ENCODE measurements at places on chromosomes 6 and 20.

GRCh38 chr6:45472382-45472781, 94.6 kb upstream of the SUPT3H start:
- no peak for DNase-seq

DNA sequence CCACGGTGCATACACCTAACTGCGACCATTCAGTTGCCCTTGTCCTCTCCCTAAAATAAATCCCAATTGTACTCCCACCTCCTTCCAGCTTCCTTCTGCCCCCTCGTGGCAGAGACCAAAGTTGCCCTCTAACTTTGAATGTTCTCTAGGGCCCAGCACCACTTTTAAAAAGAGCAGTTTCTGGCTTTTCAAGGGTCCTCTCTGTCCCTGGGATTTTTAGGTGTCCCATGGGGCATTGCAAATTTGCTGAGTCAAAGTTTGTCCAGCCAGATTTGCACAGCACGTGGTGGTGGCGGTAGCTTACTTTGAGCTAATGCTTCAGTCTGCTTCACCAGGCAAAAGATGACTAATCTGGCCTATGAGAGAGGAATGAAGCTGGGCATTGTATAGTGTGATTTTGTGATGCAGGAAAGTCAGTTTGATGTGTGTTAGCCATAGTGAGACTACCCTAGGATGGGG, 100.2 kb downstream of the PERP start:
- DNase-seq, result no peak

GRCh38 chr20:53364646-53365045, 229.0 kb downstream of the ZNF217 start:
- no peak for DNase-seq

DNA sequence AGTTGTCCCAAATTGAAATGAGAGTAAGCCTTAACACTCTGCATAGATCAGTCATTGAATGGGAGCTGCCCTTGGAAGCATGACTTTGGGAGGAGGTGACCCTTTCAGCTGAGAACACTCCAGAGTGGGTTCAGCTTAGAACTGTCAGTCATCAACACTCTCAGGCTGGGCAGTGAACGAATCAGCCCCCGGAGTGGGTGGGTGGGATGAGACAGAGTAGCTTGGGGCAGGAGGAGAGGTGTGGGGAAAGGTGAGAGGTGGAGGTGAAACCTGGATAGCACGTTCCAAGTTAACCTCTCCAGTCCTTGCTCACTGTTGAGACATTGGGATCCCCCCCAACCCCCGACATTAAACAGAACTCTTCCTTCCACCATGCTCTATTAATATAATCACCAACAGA, 55.3 kb upstream of the TPD52L1 start:
- DNase-seq, result no peak

DNA sequence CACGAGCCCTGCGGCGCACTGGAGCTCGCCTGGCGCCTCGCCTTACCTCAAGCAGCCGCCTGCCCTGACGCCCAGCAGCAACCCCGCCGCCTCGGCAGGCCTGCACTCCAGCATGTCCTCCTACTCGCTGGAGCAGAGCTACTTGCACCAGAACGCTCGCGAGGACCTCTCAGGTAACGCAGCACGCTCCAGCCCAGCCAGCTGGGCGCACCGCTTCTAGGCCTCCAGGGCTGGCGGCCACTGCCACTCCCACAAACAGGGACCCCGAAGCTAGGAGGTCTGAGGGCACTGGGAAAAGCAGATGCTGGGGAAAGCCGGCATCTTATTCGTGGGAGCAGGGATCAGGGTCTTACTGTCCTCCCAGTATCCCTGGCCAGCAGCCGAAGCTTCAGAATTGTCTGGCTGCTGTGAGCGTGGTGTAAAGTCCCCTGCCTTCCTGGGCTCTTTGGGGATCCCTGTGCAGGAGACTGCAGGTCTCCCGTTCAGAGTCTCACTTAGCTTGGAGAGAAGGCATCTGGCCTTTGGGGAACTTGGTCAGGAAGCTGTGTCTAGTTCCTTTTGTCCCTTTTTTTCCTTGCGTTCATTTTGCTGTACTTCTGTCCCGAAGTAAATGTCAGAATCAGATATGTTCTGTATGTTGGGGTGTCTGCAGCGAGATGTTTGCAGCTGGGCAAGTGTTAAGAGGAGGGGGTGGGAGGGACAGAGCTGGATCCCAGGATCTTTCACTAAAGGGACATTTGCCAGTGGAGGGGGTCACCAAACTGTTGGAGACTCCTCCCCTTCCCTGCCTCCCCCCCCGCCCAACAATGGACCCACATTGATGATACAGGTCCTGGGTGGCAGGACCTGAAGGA, 1.8 kb downstream of the FOXF2 start:
- no peak for DNase-seq

DNA sequence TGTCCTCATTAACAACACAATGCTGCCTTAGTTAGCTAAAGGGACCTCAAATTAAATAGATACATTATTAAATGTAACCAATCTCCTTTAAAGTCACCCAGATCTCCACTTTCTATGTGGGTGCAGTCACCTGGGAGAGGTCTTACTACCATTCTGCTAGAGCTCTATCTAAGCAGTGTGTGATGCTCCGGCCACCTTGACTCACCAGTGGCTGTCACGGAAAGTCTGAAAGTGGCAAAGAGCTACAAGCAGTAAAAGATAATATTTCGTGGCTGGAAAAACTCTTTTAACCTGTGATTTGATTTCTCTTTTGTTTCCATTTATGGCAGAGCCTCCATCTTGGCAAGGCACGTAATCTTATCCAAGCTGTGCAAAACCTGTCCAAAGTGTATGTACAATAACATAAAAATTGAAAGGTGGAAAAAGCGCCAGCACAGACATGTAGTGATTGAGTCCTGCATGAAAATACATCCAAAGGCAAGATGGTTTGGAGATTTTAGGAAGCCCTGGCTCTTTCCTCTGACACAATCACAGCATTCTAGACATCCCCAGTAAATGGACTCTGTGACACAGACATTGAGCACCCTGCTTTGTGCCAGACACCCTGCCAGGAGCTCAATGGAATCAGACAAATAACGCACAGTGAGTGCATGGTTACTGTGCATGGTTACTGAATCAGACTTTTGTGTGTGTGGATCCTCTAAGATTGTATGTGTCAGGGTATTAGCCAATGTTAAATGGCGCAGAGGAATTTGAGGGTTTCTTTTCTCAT, 116.6 kb downstream of the ADAT2 start:
- DNase-seq, result no peak

DNA sequence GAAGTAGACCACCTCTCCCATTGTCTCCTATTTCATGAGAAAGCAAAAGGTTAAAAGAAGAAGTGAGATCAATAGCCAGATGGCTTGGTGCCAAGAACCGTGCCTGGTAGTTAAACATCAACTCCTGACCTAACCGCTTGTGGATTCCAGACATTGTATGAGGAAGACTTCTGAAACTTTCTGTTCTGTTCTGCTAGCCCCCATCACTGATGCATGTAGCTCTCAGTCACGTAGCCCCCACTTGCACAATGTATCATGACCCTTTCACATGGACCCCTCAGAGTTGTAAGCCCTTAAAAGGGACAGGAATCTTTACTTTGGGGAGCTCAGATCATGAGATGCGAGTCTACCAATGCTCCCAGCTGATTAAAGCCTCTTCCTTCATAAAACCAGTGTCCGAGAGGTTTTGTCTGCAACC, 301.2 kb downstream of the RNGTT start:
- no peak for DNase-seq

GRCh38 chr20:1449370-1449769, 17.3 kb downstream of the NSFL1C start:
- DNase-seq, result no peak

- DNase-seq, result no peak
These were observed 116.1 kb upstream of the CCN2 start for GRCh38 chr6:132067286-132067685.

GRCh38 chr6:73083886-73084285, 141.4 kb downstream of the KHDC1L start:
- DNase-seq, result no peak

DNA sequence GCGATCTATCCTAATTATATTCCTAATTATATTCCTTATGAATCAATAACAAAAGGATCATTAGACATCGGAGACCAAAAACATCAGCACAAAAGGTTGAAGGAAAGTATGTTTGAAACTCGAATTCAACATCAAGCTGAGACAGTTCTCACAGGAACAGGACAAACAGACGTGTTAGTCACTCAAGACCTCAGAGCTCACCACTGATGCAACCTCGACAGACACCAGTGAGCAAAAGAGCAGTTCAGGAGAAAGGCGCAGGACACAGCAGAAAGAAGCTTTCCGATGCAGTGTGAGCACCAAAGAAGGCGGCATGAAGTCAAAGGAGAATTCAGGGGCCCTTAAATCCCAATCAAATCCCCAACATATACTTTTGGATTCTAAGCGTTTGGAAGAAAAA, 6.3 kb upstream of the RAMACL start:
- DNase-seq, result no peak

GRCh38 chr6:150230832-150231524, 88.1 kb downstream of the PPP1R14C start:
- no peak for DNase-seq

- no peak for DNase-seq
These were observed 42.5 kb upstream of the TLDC2 start for GRCh38 chr20:36833275-36834020.

Measured in NCI-H2081 treated with DMSO at 0.1 percent for 48 hours (cell line).